ENCODE measurements at places on chromosomes 13 and 19.

DNA sequence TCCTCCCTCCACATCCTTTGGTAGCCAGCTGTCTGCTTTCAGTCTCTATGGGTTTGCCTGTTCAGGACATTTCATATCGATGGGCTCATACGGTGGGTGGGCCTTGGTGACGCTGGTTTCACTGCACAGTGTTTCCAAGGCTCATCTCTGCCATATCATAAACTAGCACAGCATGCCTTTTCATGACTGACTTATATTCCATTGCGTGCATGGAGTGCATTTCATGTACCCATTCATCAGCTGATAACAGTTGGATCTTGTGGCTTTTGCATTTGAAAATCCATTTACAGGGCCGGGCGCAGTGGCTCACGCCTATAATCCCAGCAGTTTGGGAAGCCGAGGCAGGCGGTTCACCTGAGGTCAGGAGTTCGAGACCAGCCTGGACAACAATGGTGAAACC lies 69.9 kb downstream of the TDRD12 start:
- no peaks in the 10 kb centered on the region for H3K27me3 ChIP-seq
- no peak for DNase-seq
- H3K4me3 ChIP-seq, result no peak overlapping the region
- H3K36me3 ChIP-seq, result no peaks in the 10 kb centered on the region

- no peak overlapping the region for H3K4me3 ChIP-seq
- peaks cover 3% of the 10 kb centered on the region for H3K27me3 ChIP-seq
- no peak overlapping the region for H3K27ac ChIP-seq
- peaks cover 65% of the 10 kb centered on the region for H3K4me1 ChIP-seq
Observed at GRCh38 chr19:53873773-53874605, 6.3 kb downstream of the MYADM start.

- no peaks in the 10 kb centered on the region for H3K36me3 ChIP-seq
- H3K4me3 ChIP-seq, result no peak overlapping the region
- peaks cover 5% of the 10 kb centered on the region for H3K4me1 ChIP-seq
- H3K27ac ChIP-seq, result no peak overlapping the region
- H3K27me3 ChIP-seq, result peaks cover 5% of the 10 kb centered on the region
Observed at GRCh38 chr19:10013834-10014618, 743 bp downstream of the RDH8 start.

DNA sequence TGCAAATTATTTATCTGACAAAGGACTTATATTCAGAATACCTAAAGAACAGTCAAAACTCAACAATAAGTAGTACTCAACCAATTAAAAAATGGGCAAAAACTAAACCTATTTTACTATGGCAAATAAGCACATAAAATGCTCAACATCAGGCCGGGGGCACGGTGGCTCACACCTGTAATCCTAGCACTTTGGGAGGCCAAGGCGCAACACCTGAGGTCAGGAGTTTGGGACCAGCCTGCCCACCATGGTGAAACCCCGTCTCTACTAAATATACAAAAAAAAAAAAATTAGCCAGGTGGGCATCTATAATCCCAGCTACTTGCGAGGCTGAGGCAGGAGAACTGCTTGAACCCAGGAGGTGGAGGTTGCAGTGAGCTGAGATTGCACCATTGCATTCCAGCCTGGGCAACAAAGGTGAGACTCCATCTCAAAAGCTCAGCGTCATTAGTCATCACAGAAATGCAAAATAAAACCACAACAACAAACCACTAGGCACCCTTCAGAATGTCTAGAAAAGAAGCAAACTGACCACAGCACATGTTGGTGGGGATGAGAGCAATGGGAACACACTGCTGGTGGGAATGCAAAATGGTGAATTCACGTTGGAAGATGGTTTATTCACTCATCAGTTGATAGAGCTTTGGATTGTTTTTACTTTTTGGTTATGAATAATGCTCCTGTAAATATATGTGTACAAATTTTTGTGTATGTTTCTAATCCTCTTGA lies 180.6 kb upstream of the SOX1 start:
- H3K27me3 ChIP-seq, result no peaks in the 10 kb centered on the region
- DNase-seq, result no peak
- no peak overlapping the region for H3K4me3 ChIP-seq
- no peaks in the 10 kb centered on the region for H3K36me3 ChIP-seq
- no peak overlapping the region for H3K27ac ChIP-seq

- H3K27ac ChIP-seq, result no peak overlapping the region
- no peaks in the 10 kb centered on the region for H3K27me3 ChIP-seq
- no peaks in the 10 kb centered on the region for H3K4me1 ChIP-seq
- no peaks in the 10 kb centered on the region for H3K36me3 ChIP-seq
Observed at GRCh38 chr19:32828643-32829344, 40.8 kb downstream of the SLC7A9 start.

DNA sequence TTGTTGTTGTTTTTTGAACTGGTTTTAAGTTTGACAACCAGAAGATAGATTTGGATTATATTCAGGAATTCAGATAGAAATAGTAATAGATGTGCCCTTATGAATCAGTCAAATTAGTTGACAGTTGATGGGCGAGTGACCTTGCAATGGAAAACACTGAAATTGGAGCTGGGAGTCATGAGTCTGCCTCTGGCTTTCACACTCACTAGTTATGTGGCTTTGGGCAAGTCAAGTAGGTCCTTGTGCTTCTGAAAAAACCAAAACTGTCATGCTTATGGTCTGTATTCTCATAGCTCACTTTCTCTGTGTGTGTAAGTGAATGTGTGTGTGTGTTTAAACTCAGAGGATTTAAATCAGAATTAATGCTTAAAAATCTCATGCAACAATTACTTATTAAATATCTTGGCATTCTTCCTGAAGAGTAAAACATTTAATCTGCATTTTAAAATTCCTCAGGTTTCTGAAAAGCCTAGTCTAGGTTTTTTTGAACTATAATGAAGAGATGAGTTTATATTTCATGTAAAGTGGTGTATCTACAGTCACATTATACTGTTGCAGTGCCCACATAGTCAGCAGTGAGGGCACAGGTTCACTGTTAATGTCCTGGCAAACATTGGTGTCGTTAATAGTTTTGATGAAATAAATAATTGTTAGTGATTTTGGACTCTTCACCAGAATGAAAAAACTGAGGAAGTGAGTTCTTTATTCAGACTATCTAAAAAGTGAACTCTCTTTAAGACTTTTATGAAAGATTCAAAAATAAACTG lies 32.5 kb downstream of the UCHL3 start:
- DNase-seq, result no peak
- no peak overlapping the region for H3K4me3 ChIP-seq
- no peaks in the 10 kb centered on the region for H3K27me3 ChIP-seq
- H3K4me1 ChIP-seq, result no peaks in the 10 kb centered on the region

- H3K27me3 ChIP-seq, result no peaks in the 10 kb centered on the region
- H3K27ac ChIP-seq, result no peak overlapping the region
- no peak for DNase-seq
- H3K4me1 ChIP-seq, result peaks cover 95% of the 10 kb centered on the region
- H3K4me3 ChIP-seq, result no peak overlapping the region
Observed at GRCh38 chr19:34179066-34179465, 6.8 kb downstream of the LSM14A start.

GRCh38 chr19:12965017-12965811 lies 4.2 kb upstream of the DAND5 start:
- peak overlapping the region; percentile 64 for H3K27ac ChIP-seq
- no peaks in the 10 kb centered on the region for H3K36me3 ChIP-seq
- peak; percentile 72 for DNase-seq
- H3K4me1 ChIP-seq, result no peaks in the 10 kb centered on the region
- no peaks in the 10 kb centered on the region for H3K27me3 ChIP-seq
- H3K4me3 ChIP-seq, result peak overlapping the region; percentile 93

DNA sequence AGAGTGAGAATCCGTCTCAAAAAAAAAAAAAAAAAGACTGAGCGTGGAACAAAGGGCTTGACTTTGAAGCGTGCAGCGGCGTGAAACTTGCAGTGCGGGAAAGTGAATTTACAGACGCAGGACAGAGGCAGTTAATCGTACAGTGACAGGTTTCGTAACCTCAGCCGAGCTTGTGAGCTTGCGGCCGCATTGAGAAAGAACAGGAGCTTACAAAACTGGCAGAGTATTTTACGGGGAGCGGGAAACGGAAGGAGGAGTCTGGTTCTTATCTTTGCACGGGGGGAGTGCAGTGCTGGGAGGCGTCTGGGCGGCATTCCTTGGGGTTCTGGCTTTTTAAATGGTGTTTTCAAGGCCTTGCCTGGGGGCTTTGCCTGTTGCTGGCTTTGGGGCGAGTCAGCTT lies 6.0 kb upstream of the BSG start:
- no peaks in the 10 kb centered on the region for H3K4me1 ChIP-seq
- no peaks in the 10 kb centered on the region for H3K36me3 ChIP-seq
- no peaks in the 10 kb centered on the region for H3K27me3 ChIP-seq
- H3K27ac ChIP-seq, result peak overlapping the region; percentile 31
- DNase-seq, result no peak
- H3K4me3 ChIP-seq, result no peak overlapping the region

DNA sequence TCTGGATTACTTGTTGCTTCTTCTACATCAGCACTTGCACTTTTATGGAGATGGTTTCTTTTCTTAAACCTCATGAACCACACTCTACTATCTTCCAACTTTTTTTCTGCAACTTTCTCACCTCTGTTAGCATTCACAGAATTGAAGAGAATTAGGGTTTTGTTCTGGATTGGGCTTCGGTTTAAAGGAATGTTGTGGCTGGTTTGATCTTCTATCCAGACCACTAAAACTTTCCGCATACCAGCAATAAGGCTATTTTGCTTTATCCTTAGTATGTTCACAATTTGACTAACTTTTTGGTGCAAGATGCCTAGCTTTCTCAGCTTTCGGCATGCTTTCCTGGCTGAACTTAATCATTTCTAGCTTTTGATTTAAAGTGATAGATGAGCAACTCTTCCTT lies 666.7 kb upstream of the MIR17HG start:
- no peak for DNase-seq
- no peaks in the 10 kb centered on the region for H3K36me3 ChIP-seq
- no peaks in the 10 kb centered on the region for H3K4me1 ChIP-seq
- no peaks in the 10 kb centered on the region for H3K27me3 ChIP-seq
- no peak overlapping the region for H3K4me3 ChIP-seq
- H3K27ac ChIP-seq, result no peak overlapping the region

- no peak for DNase-seq
- no peaks in the 10 kb centered on the region for H3K4me1 ChIP-seq
- no peaks in the 10 kb centered on the region for H3K27me3 ChIP-seq
- H3K27ac ChIP-seq, result no peak overlapping the region
Observed at GRCh38 chr13:105894697-105895096, 640.8 kb downstream of the EFNB2 start.

- no peak overlapping the region for H3K27ac ChIP-seq
- H3K4me1 ChIP-seq, result peaks cover 31% of the 10 kb centered on the region
- H3K27me3 ChIP-seq, result no peaks in the 10 kb centered on the region
- H3K36me3 ChIP-seq, result no peaks in the 10 kb centered on the region
- H3K4me3 ChIP-seq, result no peak overlapping the region
- no peak for DNase-seq
Observed at GRCh38 chr19:2064788-2065524, 13.9 kb upstream of the MKNK2 start.

- DNase-seq, result no peak
- H3K4me1 ChIP-seq, result no peaks in the 10 kb centered on the region
- H3K36me3 ChIP-seq, result no peaks in the 10 kb centered on the region
- H3K4me3 ChIP-seq, result no peak overlapping the region
Observed at GRCh38 chr19:38134540-38135149, 89.4 kb downstream of the DPF1 start.

- DNase-seq, result no peak
- H3K4me1 ChIP-seq, result no peaks in the 10 kb centered on the region
- H3K36me3 ChIP-seq, result peaks cover 15% of the 10 kb centered on the region
- H3K4me3 ChIP-seq, result no peak overlapping the region
- no peak overlapping the region for H3K27ac ChIP-seq
- H3K27me3 ChIP-seq, result no peaks in the 10 kb centered on the region
Observed at GRCh38 chr13:52414963-52415362, 9.0 kb upstream of the THSD1 start.

DNA sequence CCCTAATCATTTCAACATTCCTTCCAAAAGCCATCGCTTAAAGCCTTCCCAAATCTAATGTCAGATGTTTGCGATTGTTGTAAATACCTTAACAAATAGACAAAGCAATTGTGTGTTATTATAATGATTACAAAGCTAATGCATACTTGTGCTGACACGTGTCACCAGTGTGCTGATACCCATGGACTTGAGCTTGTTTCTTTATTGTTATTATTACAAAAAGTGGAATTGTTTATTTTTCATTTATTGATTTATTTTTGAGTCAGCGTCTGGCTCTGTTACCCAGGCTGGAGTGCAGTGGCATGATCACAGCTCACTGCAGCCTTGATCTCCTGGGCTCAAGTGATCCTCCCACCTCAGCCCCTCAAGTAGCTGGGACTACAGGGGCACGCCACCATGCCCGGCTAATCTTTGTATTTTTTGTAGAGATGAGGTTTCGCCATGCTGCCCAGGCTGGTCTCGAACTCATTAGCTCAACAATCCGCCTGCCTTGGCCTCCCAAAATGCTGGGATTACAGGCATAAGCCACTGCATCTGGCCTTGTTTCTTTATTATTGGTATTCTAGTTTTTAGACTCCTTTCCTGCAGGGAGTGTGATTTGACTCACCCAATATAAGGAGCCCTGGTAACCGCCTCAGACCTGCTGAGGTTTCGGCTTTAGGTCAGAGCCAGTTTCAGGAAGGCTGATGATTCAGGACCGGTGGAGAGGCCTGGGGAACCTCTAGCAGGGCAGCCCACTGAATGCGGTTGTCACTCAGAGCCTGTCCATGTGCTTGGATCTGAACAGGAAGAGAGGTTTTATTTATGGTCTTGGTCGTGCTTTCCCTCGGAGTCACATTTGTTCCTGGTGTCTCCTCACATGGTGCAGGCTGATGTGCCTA lies 2.1 kb upstream of the FBXO17 start:
- H3K27ac ChIP-seq, result no peak overlapping the region
- peaks cover 5% of the 10 kb centered on the region for H3K27me3 ChIP-seq
- no peak for DNase-seq

- H3K4me3 ChIP-seq, result no peak overlapping the region
- no peaks in the 10 kb centered on the region for H3K4me1 ChIP-seq
- no peak for DNase-seq
Observed at GRCh38 chr13:50831512-50831911, 12.0 kb downstream of the DLEU7 start.

- H3K4me3 ChIP-seq, result no peak overlapping the region
- no peaks in the 10 kb centered on the region for H3K27me3 ChIP-seq
- H3K36me3 ChIP-seq, result no peaks in the 10 kb centered on the region
- no peak for DNase-seq
Observed at GRCh38 chr13:39913339-39913738, 257.9 kb downstream of the COG6 start.

GRCh38 chr19:4803736-4804695 lies 12.5 kb downstream of the FEM1A start:
- no peak overlapping the region for H3K4me3 ChIP-seq
- no peaks in the 10 kb centered on the region for H3K27me3 ChIP-seq
- peak; percentile 53 for DNase-seq
- H3K4me1 ChIP-seq, result no peaks in the 10 kb centered on the region

- no peaks in the 10 kb centered on the region for H3K36me3 ChIP-seq
- H3K4me3 ChIP-seq, result no peak overlapping the region
- no peaks in the 10 kb centered on the region for H3K27me3 ChIP-seq
- no peaks in the 10 kb centered on the region for H3K4me1 ChIP-seq
- DNase-seq, result no peak
Observed at GRCh38 chr13:83340170-83340569, 542.1 kb downstream of the SLITRK1 start.

GRCh38 chr19:31421856-31422255 lies 72.6 kb upstream of the TSHZ3 start:
- H3K36me3 ChIP-seq, result no peaks in the 10 kb centered on the region
- peaks cover 14% of the 10 kb centered on the region for H3K27me3 ChIP-seq
- H3K4me3 ChIP-seq, result no peak overlapping the region
- H3K4me1 ChIP-seq, result no peaks in the 10 kb centered on the region

GRCh38 chr13:99572921-99573320 lies 71.6 kb downstream of the TM9SF2 start:
- no peaks in the 10 kb centered on the region for H3K4me1 ChIP-seq
- no peaks in the 10 kb centered on the region for H3K27me3 ChIP-seq
- no peaks in the 10 kb centered on the region for H3K36me3 ChIP-seq
- H3K27ac ChIP-seq, result no peak overlapping the region
- DNase-seq, result no peak

Measured in CD8-positive, alpha-beta memory T cell (primary cell).